Cerebellum (tissue), 4 donors: ENCODE measurements at places on chromosomes 1 and 21. TPM values are rescaled to one million over a fixed set of nuclear protein-coding genes. Genes with fewer than 3 reads are reported as not detected.

MXRA8 gene
- total RNA-seq = 18.2 TPM

CD160 gene
- total RNA-seq = not detected

MMEL1 gene
- total RNA-seq = 1.3 TPM

TMEM222 gene
- 13.5 TPM for total RNA-seq

IFNLR1 gene
- 0.54 TPM for total RNA-seq

C1orf87 gene
- total RNA-seq = not detected

PLA2G5 gene
- not detected for total RNA-seq

CLEC20A gene
- total RNA-seq = not detected

LRRC8C gene
- total RNA-seq = 5.5 TPM

DEPDC1 gene
- 7.3 TPM for total RNA-seq

OR2G6 gene
- under 0.01 TPM for total RNA-seq

FBXO2 gene
- 3.7 TPM for total RNA-seq

INAVA gene
- 2.2 TPM for total RNA-seq

C1orf167 gene
- not detected for total RNA-seq

SLC1A7 gene
- total RNA-seq = not detected

HLX gene
- total RNA-seq = 1.00 TPM

PLA2G4A gene
- total RNA-seq = 3.3 TPM

CFAP107 gene
- total RNA-seq = 0.91 TPM

LIX1L gene
- 27.1 TPM for total RNA-seq

DIPK1A gene
- total RNA-seq = 14.2 TPM

SCNM1 gene
- total RNA-seq = 16.7 TPM

ADAMTS1 gene
- total RNA-seq = 13.0 TPM

TPTE gene
- not detected for total RNA-seq

C1orf115 gene
- total RNA-seq = 11.1 TPM

CLCA4 gene
- not detected for total RNA-seq

TFF2 gene
- total RNA-seq = not detected

SPRR2B gene
- total RNA-seq = not detected

GUCA2B gene
- total RNA-seq = not detected

CAMK1G gene
- 1.8 TPM for total RNA-seq

TRAF3IP3 gene
- total RNA-seq = 0.27 TPM

KCNE2 gene
- 0.45 TPM for total RNA-seq

SLC16A4 gene
- total RNA-seq = 20.8 TPM

ROR1 gene
- total RNA-seq = 14.0 TPM

FLG2 gene
- not detected for total RNA-seq

OTUD3 gene
- total RNA-seq = 20.2 TPM

CD1E gene
- not detected for total RNA-seq

MR1 gene
- 0.91 TPM for total RNA-seq

FCGR3B gene
- 0.36 TPM for total RNA-seq

SPTA1 gene
- total RNA-seq = 1.8 TPM

SLC6A17 gene
- total RNA-seq = 11.5 TPM

LCE6A gene
- total RNA-seq = not detected

TOMM40L gene
- 16.7 TPM for total RNA-seq

LAMC1 gene
- total RNA-seq = 46.6 TPM

OR2T8 gene
- total RNA-seq = 0.73 TPM

MAP3K7CL gene
- total RNA-seq = 2.5 TPM

CD2 gene
- not detected for total RNA-seq

SLC9C2 gene
- 3.3 TPM for total RNA-seq

EPHA2 gene
- 2.3 TPM for total RNA-seq

RAB3B gene
- total RNA-seq = 22.4 TPM

RNF19B gene
- 23.9 TPM for total RNA-seq

S100A14 gene
- not detected for total RNA-seq

IFI44L gene
- total RNA-seq = 25.7 TPM

CACHD1 gene
- total RNA-seq = 46.5 TPM

CENPF gene
- 28.4 TPM for total RNA-seq

SHCBP1L gene
- 0.09 TPM for total RNA-seq

AMIGO1 gene
- total RNA-seq = 10.1 TPM
